NCI-H2081 (cell line): ENCODE measurements at places on chromosomes 4 and X.

DNA sequence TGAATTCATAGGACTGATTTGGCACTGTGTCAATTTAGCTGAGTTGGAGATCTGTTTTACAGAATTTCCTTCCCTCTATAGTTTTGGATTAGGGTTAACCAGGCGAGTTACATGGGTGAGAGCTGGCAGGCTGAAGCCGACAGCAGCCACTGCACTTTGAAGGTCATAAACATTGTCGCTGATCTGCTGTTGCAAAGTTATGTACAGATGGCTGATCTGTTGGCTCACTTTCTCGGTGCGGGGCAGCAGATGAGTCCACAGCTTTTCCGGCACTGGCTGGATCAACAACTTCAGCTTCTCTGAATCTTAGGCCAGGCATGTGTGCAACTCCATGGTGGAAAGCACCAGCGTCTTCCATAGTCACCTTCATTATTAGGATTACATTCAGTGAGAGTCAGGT lies 173.7 kb downstream of the GPAT3 start:
- DNase-seq = no peak

DNA sequence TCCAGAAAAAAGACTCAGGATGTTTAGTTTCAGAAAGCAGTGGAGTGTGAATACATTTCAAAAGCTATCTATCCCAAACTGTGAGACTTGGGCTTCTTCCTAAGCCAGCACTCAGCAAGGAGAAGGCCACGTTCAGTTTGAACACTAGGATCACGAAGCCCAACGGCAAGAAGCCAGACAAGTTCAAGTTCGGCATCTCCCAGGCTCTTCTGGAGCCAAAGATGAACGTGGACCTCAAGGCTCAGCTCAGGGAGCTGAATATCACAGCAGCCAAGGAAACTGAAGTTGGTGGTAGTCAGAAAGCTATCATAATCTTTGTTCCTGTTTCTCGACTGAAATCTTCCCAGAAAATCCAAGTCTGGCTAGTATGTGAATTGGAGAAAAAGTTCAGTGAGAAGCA lies 7.6 kb downstream of the PLAC1 start:
- no peak for DNase-seq

- no peak for DNase-seq
Observed at GRCh38 chr4:183996868-183997267, 91.8 kb downstream of the STOX2 start.

- no peak for DNase-seq
Observed at GRCh38 chr4:161254375-161254774, 909.4 kb downstream of the FSTL5 start.

DNA sequence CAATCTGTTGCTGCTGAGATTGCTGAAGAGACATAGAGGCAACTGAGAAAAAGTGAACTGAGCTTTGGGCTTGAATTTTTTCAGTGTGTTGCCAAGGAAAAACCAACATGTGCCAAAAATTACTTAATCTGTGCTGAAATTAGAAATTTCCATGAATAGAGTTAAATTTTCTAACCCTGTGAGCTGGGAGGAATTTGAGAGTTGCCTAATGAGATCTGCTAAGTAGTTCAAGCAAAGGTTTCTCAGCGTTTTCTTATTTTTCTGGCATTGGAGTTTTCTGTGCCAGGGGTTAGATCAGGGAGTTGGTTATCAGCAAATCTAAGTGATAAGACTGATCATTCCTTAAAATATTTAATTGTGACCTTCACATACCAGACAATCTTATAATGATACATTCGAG lies 457.5 kb upstream of the GNPDA2 start:
- no peak for DNase-seq

DNA sequence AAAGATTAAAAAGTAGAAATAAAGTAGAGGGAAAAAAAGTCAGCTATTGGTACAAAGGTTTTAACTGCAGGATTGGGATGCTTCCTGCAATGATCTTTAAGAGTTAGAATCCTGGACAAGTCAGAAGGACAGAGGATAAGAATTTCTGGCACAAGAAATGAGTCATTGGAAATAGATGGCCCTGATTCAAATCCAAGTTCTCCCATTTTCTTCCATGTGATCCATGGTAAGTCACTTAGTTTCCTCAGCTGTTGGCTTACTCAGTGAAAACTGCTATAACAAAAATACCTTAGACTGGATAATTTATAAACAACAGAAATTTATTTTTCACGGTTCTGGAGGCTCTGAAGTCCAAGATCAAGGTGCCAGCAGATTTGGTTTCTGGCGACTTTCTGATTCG lies 13.3 kb upstream of the TBC1D19 start:
- no peak for DNase-seq

GRCh38 chrX:40394302-40394701 lies 186.5 kb upstream of the ATP6AP2 start:
- DNase-seq = no peak

- no peak for DNase-seq
Observed at GRCh38 chr4:82481506-82481840, 51.1 kb downstream of the ENOPH1 start.

- DNase-seq = no peak
Observed at GRCh38 chrX:16457239-16457638, 192.7 kb upstream of the S100G start.

- peak; percentile 2 for DNase-seq
Observed at GRCh38 chrX:31993637-31994036, 921.8 kb upstream of the FTHL17 start.

DNA sequence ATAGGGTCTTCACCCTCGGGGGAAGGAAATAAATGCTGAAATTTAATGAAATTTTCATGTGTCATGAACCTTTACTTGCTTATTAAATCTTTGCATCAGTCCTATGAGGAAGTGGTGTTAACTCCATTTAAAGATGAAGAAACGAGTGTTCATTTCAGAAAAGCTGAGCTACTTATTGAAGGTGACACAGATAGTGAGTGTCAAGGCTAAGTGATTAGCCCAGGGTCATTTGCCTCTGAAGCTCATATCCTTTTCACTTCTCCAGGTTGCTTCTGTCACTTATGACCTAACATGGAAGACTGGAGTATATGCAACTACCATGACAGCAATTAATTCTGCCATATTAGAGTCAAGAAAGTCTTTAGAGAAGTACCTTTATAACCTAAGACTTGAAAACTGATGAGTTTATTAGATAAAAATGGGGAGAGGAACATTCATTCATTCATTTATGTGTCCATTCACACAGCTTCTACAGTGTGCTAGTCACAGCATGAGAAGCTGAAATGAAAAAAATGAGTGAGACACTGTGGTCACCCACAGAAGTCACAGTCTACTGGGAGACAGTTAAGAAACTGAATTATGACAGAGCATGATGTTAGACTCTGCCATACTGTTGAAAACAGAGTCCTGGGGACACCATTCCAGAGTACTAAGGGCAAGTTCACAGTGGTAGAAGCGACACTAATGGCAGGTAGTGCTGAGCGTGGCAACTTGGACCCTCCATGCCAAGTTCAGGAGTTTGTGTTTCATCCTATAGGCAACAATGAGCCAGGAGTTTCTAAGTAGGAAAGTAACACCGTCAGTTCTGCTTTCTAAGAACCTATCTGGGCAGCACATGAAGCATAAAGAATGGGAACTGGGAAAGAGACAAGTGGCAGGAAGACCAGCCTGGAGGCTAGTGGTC lies 21.3 kb downstream of the ALPK1 start:
- DNase-seq = no peak

DNA sequence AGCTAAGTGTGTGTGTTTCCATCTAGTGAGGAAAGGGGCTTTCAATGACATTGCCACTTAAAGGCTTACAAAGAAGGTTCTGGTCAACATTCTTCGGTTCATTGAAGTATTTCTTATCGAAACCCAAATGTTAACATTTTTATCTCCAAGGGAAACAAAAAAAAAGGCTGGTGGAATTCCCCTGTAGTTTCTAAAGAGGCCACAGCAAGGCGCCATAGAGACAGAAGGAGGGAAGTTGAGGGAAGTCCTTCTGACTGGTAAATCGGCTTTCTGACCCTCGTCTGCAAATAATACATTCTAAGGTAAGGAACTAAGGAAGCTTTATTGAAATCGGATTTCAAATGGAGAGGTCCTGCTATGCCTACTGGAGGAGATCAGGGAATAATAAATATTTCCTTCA lies 1.7 kb upstream of the ZFP42 start:
- DNase-seq = no peak

DNA sequence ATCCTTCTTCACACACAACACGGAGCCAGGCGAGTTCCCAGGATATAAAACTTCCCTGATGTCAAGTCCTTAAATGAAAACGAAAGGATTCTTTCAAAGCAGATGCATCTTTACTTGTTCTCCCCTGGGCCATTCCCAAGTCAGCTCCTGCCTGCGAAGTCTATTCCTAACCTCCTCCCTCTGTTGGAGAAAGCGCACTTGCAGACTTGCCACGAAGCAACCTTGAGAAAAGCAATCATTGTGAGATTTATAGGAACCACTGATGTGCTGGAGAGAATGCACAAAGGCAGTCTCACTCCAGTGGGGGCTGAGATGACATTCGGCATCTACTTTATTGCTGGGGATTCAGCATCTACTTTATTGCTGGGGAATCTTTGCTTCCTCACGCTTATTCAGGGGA lies 155.7 kb downstream of the NSUN7 start:
- DNase-seq = no peak

DNA sequence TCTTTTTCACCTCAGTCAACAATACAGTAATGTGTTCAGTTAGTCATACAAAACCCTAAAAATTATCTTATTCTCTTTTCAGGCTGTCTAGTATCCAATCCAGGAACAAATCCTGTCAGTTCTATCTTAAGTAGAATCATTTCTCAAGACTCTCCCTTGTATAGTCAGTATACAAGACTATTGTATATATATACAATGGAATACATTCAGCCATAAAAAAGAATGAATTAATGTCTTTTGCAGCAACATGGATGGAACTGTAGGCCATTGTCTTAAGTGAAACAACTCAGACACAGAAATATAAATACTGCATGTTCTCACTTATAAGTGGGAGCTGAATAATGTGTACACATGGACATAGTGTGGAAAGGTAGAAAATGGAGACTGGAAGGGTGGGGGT lies 501.2 kb upstream of the ATOH1 start:
- no peak for DNase-seq

DNA sequence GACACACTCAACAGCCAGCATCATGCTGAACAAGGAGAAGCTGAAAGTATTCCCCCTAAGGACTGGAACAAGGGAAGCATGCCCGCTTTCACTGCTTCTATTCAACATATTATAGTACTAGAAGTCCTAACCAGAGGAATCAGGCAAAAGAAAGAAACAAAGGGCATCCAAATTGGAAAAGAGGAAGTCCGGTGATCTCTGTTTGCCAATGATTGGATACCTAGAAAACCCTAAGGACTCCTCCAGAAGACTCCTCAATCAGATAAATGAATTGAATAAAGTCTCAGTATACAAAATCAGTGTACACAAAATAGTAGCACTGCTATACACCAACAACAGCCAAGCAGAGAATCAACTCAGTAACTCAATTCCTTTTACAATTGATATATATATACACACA lies 44.8 kb downstream of the ARFIP1 start:
- no peak for DNase-seq

GRCh38 chrX:97547877-97548578 lies 664.3 kb downstream of the RPA4 start:
- no peak for DNase-seq

DNA sequence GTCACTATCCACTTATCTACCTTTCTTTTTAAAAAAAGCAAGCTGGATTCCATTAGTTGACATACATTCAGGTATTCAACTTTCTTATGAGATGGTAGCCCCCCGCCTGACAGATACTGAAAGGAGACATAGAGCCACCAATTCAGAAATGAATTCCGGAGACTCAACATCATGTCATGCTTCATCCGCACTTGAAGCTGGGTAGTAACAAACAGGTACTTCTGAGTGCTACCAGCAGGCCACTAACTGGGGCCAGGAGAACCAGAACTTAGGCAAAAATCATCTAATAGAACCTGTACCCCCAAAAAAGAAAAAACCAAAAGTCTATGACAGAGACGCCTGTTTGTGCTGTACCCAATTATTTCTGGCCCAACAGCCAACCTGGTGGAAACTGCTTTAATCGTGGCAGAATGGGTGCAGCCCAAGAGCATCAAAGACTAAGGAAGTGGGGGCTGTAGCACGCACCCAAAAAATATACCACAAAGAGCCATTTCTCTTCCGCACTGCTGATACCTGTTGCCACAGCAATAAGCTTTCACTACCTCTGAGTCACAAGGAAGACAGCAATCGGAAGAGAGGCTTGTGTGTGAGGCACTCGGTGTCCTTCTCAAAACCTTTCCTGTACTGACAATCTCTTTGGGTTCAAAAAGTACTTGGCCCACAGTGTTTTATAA lies 84.8 kb downstream of the AFAP1 start:
- no peak for DNase-seq

GRCh38 chr4:15493411-15493810 lies 23.7 kb downstream of the CC2D2A start:
- DNase-seq = no peak

GRCh38 chr4:26132858-26133257 lies 188.0 kb upstream of the RBPJ start:
- DNase-seq = no peak

GRCh38 chr4:22458098-22458497 lies 57.8 kb downstream of the ADGRA3 start:
- DNase-seq = peak; percentile 8

DNA sequence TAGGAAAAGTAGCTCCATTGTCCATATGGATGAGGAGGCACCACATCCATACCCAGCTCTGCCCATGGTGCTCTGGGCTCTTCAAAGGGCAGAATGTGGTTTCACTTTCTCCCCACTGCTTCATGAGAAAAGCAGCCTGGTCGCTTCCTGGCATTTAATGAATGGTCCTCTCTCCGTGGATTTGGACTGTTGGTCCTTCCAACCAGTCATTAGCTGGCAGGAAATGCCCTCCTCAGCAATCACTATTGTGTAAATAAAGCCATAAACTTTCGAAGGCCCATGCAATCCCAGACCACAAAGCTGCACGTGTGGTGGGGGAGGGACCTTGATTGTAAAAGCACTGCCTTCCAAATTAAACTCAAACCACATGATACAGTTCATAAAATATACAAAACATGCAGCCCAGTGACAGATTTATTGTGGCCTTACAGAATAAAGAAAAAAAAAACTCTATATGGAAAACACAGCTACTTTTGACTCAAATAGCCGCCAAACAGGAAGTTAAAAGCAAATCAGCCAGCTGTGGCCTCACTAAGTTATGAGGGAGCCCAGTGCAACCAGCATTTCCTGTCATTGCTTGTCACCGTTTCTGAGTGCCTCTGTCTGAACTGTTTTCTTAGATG lies 8.1 kb downstream of the MBNL3 start:
- peak; percentile 66 for DNase-seq

GRCh38 chrX:10198254-10198653 lies 41.5 kb downstream of the CLCN4 start:
- no peak for DNase-seq

GRCh38 chr4:100828986-100829685 lies 311.3 kb upstream of the EMCN start:
- no peak for DNase-seq
